Nucleus accumbens (tissue), 56 donors: ENCODE measurements at places on chromosomes 6 and 20.

DNA sequence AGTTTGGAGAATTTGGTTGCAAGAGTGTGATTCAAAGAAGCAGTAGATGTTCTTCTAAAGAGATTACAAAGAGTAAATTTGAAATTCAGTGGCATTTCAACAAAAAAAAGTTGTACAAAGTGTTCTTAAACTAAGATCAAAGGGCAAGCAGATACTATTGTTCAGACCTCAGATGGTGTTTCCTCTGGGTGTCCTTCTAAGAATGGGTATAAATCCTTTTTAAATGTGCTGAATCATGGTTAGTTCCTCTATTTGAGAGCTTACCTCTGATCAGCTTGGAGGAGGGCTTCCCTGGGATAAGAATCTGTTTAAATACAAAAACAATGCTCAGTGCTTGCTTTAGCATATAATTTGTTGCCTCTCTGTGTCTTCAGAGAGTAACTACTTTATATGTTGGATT lies 6.3 kb downstream of the BMP6 start:
- no peak for DNase-seq

GRCh38 chr20:50092436-50092835 lies 20.5 kb downstream of the UBE2V1 start:
- DNase-seq: no peak

- no peak for DNase-seq
These were observed 251.4 kb downstream of the DLL1 start for GRCh38 chr6:170039156-170040114.

DNA sequence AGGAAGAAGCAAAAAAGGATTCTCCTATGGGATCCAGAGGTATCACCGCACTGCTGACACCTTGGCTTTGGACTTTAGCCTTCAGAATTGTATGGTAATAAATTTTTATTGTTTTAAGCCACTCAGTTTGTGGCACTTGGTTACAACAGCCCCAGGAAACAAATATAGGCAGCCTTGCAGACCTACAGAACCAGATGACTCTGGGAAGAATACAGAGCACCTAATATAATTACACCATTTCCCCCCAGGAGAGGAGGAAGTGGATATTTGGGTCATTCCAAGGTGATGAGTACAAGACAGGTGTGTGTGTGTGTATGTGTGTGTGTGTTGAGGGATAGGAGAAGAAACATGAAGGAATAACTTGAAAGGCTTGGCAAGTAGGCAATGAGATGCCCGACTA lies 84.2 kb upstream of the ENPP5 start:
- DNase-seq: no peak

DNA sequence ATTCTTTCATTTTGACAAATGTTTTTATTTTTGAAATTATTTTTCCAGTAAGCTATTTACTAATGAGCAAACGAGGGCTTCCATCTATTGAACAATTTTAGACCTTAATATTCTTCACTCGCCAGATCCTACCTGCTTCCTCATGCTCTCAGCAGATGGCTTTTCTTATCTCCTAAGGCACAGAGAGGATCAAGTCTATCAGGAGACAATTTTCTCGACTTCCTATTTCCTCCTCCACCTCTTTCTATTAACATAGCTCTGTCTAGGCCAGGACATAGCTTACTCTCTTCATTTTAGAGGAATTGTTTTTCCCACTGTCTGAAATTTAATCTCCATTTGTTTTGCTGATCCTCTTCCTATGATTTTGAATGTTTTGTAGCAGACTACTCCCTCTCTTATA lies 87.0 kb upstream of the MAN1A1 start:
- DNase-seq: no peak

DNA sequence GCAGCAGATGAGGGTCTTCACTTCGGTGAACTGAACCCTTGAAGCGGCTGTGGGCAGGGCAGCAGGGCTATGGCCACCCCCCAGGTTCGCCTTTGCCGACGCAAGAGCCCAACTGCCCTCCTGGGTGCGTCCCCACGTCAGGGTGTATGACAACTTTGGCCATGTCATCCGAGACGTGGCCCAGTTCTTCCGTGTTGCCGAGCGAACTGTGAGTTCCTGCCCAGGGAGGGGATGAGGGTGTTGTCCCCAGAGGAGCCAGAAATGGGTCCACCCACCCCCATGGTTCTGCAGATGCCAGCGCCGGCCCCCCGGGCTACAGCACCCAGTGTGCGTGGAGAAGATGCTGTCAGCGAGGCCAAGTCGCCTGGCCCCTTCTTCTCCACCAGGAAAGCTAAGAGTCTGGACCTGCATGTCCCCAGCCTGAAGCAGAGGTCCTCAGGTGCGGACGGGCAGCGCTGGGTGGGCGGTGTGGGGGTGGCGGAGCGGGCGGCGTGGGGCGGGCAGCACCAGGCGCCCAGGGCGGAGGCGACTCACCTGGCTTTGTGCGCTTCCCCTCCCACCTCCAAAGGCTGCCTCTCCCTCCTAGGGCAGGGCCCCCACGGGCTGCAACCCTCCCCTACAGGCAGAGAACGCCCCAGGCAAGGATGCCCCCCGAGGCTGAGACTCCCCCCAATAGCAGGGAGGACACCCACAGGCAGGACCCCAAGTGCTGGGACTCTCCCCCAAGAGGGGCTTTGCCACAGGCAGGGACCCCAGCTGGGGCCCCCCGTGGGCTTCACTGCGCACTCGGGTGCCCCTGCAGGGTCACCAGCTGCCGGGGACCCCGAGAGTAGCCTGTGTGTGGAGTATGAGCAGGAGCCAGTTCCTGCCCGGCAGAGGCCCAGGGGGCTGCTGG lies 6.2 kb upstream of the TNFRSF6B start:
- DNase-seq: no peak

GRCh38 chr20:48821261-48821920 lies 6.4 kb downstream of the PREX1 start:
- no peak for DNase-seq

DNA sequence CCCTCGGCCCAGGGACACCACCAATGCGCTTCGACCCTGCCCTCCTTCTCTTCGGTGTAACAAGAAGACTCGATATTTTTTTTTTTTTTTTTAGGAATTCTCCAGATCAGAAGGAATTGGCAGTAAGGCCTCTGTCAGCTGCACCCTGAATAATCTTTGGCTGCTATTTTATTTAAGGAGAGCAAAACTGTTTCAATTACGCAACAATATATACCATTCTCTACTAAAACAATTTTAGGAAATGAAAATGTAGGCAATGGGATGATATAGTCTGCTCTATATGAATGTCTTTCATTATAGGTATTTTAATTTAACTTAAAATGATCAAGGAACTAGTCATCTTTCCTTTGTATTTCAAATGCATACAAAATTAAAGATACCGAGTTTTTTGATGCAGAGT lies 13.3 kb downstream of the ZCCHC3 start:
- DNase-seq: no peak

DNA sequence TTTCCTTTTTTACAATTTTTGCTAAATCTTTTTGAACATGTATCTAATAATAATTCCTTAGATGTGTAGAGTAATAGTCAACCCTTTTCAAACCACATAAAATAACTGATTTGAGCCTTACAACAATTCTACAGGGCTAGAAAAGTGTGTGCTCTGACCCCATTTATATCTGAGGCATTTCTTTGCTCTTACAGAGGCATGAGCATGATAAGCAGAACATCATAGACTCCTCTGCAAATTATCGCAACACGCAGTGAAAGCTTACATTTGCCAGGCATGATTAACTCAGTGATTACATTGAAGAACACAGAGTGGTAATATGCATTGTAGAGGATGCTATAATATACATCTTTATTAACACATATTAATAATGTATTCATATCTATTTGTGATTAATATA lies 120.4 kb downstream of the SIM1 start:
- no peak for DNase-seq

DNA sequence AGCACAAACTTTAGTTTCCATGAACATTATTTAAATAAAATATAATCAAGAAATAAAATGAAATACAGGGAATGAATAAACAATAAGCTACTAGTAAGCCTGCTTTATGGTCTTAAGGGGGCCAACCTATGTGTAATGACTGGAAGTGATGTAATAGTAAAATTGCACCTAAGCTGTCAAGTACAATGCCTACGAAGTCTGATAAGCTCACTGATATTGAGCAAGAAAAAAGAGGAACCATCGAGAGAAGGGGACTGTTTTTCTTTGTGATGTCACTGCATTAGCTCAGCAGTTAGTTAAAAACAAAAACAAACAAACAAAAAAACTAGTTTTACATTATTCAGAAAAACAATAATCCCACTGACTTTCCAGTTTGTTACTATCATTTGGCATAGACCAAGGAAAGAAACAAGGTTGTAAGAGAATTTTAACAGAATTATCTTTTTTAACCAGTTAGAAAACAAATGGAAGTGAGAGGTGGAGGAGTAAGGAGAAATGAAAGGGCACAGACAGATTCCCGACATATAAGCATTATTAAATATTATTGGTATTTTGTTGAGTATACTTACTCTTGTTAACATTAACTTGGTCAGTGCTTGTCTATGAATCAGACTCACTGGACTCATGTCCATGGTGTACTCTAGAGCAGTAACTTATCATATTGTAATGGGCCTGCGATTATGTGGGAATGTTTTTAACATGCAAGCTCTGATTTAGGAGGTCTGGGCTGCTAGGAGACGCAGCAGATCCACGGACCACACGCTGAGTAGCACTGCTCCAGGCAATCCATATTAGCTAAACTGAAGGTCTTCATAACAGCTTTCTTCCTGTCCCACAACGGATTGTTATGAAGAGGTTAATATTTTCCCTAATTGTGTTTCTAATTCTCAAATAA lies 99.6 kb upstream of the HMGCLL1 start:
- no peak for DNase-seq

GRCh38 chr6:89575562-89575960 lies 63.0 kb downstream of the LYRM2 start:
- no peak for DNase-seq

GRCh38 chr6:67640484-67640883 lies 994.6 kb upstream of the ADGRB3 start:
- no peak for DNase-seq

GRCh38 chr6:30743099-30744053 lies 889 bp upstream of the FLOT1 start:
- no peak for DNase-seq

- DNase-seq: no peak
These were observed 293.2 kb downstream of the NRN1 start for GRCh38 chr6:5713519-5713918.

GRCh38 chr6:52399511-52400312 lies 20.4 kb upstream of the EFHC1 start:
- DNase-seq: no peak

DNA sequence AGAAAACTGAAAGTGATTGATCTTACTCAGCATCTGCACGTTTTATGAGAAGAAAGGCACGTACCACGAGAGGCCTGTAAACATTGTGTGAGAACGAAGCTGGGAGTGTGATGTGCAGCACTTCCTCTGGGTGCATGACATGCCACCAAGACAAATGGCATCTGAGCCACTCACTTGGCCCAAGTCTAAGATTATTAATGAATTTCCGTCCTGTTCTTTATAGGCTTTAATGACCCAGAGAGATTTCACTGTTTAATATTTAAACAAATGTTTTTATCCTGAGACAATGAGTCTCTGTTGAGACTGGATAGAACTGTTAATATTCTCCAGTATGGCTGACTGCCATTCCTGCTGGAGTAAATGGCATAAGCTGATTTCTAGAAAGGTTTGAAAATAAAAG lies 172.6 kb upstream of the PHACTR1 start:
- no peak for DNase-seq
